ENCODE measurements at places on chromosomes 4 and X. TPM values are rescaled to one million over a fixed set of nuclear protein-coding genes. Genes with fewer than 3 reads are reported as not detected.

Gene ADH7
- total RNA-seq, result not detected

Gene FDCSP
- not detected for total RNA-seq

Gene MED28
- total RNA-seq, result 72.8 TPM

DNA sequence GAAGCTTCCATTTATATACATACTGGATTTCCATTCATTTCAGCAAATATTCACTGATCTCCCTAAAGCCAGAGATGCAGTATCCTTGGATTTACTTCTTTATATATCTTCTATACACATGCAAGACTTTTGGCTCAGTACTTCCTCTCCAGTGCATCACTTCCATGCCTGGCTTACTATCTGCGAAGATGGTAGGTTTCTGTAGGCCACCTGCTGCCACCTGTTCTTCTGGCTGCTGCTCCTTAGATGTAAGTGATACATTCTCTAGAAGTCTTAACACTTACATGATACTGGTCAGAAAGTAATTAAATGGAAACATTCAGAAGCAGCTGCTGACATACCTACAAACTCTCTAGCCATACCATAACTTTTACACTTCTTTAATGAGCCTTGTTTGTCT is 48.9 kb downstream of the TBC1D9 start:
- no peaks in the 10 kb centered on the region for H3K27me3 ChIP-seq
- H3K4me3 ChIP-seq, result no peak overlapping the region
- H3K27ac ChIP-seq, result no peak overlapping the region
- no peaks in the 10 kb centered on the region for H3K36me3 ChIP-seq
- peaks cover 25% of the 10 kb centered on the region for H3K4me1 ChIP-seq
- DNase-seq, result no peak

DNA sequence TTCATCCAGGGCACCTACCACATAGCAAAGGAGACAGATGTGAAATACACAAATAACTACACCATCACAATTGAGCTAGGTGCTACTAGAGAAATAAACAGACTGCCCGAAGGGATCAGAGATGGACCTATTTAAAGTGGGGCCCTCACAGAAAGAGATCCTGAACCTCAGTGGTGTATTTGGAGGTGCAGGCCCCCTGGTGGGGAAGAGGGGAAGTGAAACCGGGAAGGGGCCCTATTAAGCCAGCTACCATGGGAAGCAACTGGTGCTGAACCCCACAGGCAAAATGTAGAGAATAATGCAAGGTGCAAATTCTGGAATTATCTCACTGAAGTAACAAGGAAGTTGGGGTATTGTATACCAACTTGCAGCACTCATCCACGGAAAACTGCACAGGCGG is 78.6 kb upstream of the FAM9A start:
- no peak overlapping the region for H3K27ac ChIP-seq
- H3K4me1 ChIP-seq, result no peaks in the 10 kb centered on the region
- DNase-seq, result peak; percentile 13
- no peaks in the 10 kb centered on the region for H3K36me3 ChIP-seq
- H3K27me3 ChIP-seq, result no peaks in the 10 kb centered on the region
- no peak overlapping the region for H3K4me3 ChIP-seq

- no peaks in the 10 kb centered on the region for H3K36me3 ChIP-seq
- H3K27ac ChIP-seq, result no peak overlapping the region
- peaks cover 5% of the 10 kb centered on the region for H3K4me1 ChIP-seq
Measured at GRCh38 chr4:87978681-87979080, 3.2 kb downstream of the SPP1 start.
